ENCODE measurements at places on chromosomes 7 and 10.

GRCh38 chr10:132590752-132591121 is 53.1 kb downstream of the INPP5A start:
- no peak for DNase-seq

DNA sequence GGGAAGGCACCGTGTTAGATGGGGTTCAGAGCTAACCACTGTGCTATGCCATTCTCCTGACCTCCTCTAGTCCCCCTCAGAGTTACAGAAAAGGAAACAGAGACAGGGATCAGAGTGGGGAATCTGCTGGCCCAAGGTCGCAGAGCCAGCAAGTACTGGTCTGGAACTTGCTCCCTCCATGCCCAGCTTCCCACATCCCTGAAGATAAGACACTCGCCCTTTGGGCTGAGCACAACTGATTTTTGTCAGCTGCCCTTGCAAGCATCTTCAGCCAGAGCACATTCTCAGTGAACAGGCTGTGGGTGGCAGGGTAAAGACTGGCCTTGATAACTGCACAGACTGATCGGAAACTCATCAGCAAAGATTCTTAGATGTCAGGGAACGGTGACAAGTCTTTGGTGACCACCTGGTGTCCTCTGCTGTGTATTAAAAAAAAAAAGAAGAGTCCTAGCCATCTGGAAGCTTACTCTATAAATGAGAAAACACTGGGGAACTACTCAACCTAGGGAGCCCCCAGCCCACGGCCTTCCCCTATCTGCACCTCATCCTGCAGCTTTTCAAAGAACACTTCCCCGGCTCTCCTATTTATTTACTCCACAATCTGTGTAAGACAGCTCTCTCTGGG is 1.3 kb upstream of the SORBS1 start:
- no peak for DNase-seq

GRCh38 chr7:119664601-119665000 is 608.4 kb upstream of the KCND2 start:
- no peak for DNase-seq

- DNase-seq: no peak
Observed at GRCh38 chr10:66349726-66350125, 576.1 kb upstream of the LRRTM3 start.

GRCh38 chr7:138021889-138022288 is 20.0 kb upstream of the CREB3L2 start:
- DNase-seq: no peak

- DNase-seq: no peak
Observed at GRCh38 chr7:13496976-13497375, 492.5 kb downstream of the ETV1 start.

- no peak for DNase-seq
Observed at GRCh38 chr10:107576746-107577145, 412.2 kb upstream of the SORCS1 start.

DNA sequence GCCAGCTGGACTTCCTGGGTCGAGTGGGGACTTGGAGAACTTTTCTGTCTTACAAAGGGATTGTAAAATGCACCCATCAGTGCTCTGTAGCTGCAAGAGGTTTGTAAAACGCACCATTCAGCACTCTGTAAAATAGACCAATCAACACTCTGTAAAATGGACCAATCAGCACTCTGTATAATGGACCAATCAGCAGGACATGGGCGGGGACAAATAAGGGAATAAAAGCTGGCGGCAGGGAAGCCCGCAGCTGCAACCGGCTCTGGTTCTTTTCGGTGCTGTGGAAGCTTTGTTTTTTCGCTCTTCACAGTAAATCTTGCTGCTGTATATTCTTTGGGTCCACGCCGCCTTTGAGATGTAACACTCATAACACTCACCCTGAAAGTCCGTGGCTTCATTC is 151.9 kb downstream of the GALNT17 start:
- no peak for DNase-seq

GRCh38 chr10:17652585-17652984 is 8.6 kb downstream of the STAM start:
- DNase-seq: no peak

- DNase-seq: no peak
Observed at GRCh38 chr10:5648494-5649457, 17.6 kb downstream of the ASB13 start.

Measured in CD4-positive, alpha-beta T cell treated with Interleukin-15 for 1 hour (primary cell).